ENCODE measurements at places on chromosomes 12 and 14. TPM values are rescaled to one million over a fixed set of nuclear protein-coding genes. Genes with fewer than 3 reads are reported as not detected.

DNA sequence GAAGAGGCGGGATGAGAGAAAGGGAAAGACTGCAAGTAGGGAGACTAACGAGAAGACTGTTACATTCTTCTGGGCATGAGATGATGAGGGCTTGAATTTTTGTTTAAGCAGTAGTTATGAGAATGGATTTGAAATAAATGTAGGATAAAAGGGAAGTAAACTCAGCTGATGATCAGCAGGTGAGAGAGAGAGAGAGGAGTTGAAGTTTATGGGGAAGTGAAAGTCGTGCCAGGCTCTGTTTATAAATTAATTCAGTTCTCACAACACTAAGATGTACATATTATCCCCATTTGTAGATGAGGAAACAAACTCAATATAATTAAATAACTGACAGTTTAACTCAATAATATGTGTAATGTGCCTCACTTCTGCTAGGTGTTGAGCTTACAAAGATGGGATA lies 170.0 kb upstream of the RMST start:
- DNase-seq: no peak

DNA sequence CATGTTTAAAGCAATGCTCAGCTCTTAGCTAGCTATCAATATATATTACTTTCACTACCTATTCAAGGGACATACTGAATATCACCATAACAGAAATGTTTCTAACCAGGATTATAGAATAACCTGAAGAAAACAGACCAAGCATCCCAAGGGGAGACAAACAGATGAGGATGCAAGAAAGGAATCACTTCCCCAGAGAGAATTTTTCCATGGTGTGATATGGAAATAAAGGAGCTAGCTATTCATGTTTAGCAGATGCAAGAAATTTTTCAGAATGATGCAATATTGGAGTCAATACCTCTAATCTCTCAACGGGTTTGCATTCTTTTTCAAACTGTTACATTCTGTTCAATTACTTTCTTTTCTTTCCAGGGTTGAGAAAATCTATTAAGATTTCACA lies 538.9 kb upstream of the FLRT2 start:
- DNase-seq: no peak

GRCh38 chr12:13071305-13072280 lies 27.4 kb downstream of the FAM234B start:
- DNase-seq: no peak

DNA sequence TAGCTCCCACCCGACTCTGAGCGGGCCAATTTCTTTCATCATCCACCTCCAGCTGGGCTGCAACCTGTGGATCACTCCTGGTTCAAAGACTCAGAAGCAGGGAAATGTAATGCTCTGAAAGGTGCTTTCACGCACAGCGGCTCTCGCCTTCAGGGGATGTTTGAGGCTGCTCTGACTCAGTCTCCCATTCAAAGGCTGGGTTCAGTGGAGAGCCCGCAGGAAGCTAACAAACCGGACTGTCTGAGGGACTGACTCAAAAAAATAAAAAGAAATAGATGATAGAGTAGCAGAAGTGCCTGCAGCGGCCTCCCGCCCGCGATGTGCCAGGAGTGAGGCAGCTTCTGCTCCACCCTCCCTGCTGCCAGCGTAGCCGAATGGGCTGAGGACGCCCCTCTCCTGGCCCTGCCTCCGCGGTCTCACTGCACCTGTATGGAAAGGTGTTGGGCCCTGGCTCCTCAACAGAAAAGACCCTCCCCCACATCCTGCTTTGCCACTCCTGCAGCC lies 98.0 kb downstream of the GCH1 start:
- no peak for DNase-seq

DNA sequence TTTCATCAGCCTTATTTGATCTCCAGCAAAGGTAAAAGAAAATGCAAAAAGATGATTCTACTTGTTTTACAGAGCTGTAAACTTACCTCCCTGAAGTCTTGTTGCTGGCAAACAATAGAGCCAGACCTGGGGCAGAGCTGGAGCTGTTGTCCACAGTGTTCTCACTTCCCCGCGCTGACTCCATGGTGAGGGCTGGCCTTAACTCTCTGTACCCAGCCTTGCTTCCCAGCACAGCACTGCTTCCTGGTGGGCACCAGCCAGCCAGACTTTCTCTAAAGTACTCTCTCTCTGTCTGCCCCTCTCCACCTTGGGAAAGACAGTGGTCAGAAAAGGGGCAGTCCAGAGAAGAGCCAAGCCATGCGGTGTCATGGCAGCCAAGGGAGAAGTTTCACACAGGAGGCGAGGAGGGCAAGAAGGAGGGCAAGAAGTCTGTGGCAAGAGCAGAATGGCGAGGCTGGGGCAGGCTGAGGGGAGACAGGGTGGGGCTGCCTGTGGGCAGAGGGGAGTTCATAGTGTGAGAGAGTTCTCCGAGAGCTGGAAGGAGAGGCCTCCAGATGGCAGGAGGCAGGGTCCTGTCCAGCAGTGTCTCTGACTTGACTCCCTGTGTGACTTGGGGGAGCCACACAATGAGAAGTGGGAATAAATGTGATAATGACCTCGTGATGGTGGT lies 9.3 kb downstream of the EVL start:
- no peak for DNase-seq

- peak; percentile 86 for DNase-seq
Observed at GRCh38 chr12:132600048-132601032, 10.0 kb downstream of the LRCOL1 start.

ASPG gene
- total RNA-seq: 60.8 TPM

BHLHE41 gene
- 48.4 TPM for total RNA-seq

CLEC1B gene
- total RNA-seq: not detected

TOMM20L gene
- total RNA-seq: 0.73 TPM

CCDC38 gene
- not detected for total RNA-seq
